CD8-positive, alpha-beta memory T cell (primary cell): ENCODE measurements at places on chromosomes 11 and 22.
A peak's percentile ranks its signal among the peaks of the same experiment; 100 is the strongest.

- no peak for DNase-seq
Observed at GRCh38 chr11:126968915-126969314, 31.7 kb downstream of the KIRREL3 start.

GRCh38 chr11:86245369-86246292, 1.1 kb downstream of the EED start:
- peak; percentile 17 for DNase-seq

GRCh38 chr22:31055635-31056159, 25.4 kb upstream of the SMTN start:
- no peak for DNase-seq

DNA sequence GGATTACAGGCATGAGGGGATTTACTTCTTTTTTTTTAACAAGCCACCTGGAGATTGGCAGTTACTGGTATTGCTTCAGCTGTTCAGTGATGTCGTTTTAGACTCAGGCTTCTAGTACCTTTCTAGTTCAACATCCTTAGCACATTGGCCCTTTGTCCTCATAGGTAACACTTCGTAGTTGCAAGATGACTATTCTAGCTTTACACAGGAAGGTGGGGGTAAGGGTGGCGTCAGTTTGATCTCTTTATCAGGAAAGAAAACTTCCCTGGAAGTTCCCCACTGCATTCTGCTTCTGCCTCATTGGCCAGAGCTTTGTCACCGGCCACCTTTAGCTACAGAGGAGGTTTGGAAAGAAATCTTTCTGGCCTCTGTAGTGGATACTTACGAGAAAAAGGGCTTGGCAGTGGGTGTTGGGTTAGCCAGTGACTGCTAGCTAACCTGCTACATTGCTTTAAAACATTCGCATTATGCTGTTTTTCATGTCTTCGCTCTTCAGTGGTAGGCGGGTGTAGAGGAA, 40.7 kb downstream of the SFI1 start:
- DNase-seq, result no peak

DNA sequence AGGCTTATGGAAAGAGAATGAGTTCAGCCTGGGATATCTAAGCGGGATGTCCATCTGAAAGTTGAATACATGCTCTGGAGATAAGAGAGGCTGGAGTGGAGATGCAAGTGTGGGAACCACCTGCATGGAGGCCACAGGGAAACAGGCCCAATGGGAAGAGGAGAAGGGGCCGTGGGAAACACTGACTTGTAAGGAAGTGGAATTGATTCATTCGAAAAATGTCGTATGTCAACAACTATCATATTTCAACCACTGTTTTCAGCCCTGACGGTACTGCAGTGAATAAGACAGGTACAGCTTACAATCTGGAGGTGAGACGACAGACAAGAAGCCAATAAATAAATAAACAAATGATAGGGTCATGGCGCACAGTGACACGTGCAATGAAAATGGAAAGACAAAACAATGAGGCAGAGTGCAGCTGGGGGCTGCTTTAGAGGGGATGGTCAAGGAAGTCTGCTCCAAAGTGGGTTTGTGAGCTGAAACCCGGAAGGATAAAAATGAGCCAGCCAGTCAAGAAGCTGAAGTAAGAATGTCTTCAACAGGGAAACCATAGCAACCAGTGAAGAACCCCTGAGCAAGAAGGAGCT, 35.9 kb downstream of the EFCAB6 start:
- no peak for DNase-seq

- DNase-seq, result no peak
Observed at GRCh38 chr11:115459563-115459962, 44.7 kb downstream of the CADM1 start.

DNA sequence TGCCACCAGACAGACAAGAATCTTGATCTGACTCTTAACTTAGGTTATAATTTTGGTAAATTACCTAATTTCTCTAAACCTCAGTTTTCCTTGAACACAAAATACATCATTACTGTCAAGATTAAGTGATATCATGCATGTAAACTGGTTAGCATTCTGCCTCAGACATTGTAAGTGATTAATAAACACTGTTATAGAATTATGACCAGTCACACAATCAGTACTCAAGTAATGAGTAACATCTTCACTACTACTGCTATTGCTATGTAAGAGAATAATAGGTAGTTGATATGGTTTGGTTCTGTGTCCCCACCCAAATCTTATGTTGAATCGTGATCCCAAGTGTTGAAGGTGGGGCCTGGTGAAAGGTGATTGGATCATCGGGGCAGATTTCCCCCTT, 218.9 kb downstream of the SBF2 start:
- no peak for DNase-seq

GRCh38 chr11:80084608-80085007, 643.8 kb upstream of the TENM4 start:
- DNase-seq, result no peak

GRCh38 chr22:50221410-50222300, 20.8 kb downstream of the SELENOO start:
- DNase-seq, result no peak

DNA sequence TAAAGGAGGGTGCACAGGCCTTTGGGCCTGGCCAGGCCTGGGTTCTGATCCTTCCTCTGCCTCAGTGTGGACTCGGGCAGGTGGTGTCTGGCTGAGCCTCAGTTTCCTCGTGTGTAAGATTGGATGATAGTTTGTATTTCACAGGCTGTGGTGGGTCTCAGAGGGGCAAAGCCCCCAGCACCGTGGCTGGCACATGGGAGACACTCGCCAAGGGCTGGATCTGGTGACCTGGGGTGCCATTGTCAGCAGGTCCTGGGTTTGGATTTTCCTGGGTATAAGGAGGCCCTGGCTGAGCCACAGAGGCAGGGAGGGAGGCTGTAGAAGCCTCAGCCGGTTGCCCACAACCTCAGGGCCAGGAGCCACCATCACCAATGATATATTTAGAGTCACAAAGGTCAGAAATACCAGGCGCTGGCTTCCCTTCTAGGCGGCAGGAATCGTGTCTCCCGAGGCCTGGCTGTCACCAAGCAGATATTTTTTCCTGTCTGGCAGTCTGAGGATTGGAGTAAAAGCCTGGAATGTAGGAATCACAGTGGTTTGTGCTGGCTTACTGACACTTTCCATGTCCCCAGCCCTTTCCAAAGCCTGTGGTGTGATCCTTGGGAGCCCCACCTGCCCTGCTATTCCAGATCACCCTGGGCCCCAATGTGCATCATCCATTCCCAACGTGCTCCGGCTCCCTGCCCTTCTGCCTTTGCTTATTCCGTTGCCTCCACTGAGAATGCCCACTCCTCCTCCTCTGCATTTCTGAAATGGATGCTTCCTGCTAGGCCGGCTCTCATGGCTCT, 15.6 kb downstream of the KCNC1 start:
- no peak for DNase-seq

GRCh38 chr22:39283322-39284141, 35.9 kb downstream of the RPL3 start:
- DNase-seq, result no peak

GRCh38 chr11:2796091-2796490, 89.5 kb downstream of the CDKN1C start:
- no peak for DNase-seq

DNA sequence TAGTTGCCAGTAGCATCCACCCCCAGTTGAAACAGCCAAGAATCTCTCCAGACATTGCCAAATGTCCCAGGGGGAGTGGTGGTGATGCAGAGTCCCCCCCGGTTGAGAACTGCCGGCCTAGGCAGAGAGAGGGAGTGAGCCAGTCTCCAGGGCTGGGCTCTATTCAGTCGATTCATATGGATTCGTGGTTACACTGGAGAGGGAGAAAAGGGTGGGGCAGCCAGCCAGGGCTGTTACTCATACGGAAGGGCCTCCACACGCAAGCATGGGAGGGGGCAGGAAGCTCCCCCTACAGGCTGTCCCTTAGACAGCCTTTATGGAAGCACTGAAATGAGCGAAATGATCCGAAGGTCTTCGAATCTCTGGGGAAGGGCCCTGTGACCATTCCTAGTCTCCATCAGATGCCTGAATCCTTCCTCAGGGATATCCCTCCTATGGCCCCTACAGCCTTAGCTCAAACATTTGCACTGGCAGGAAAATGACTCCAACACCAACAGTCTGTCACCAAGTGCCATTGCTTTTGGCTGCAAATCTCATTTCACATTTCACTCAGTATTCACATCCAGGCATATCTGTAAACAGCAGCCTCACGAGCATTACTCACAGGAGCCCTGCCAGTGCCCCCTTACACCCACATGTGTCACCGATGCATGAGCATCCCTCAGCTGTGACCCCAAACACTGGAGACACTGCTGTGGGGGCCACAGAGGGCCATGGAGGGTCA, 18.4 kb upstream of the TLCD5 start:
- DNase-seq, result no peak

- no peak for DNase-seq
Observed at GRCh38 chr11:19777377-19778102, 64.9 kb downstream of the NAV2 start.

GRCh38 chr11:82004537-82005213, 729.0 kb downstream of the FAM181B start:
- no peak for DNase-seq

GRCh38 chr22:40007853-40008710, 13.3 kb downstream of the FAM83F start:
- no peak for DNase-seq

DNA sequence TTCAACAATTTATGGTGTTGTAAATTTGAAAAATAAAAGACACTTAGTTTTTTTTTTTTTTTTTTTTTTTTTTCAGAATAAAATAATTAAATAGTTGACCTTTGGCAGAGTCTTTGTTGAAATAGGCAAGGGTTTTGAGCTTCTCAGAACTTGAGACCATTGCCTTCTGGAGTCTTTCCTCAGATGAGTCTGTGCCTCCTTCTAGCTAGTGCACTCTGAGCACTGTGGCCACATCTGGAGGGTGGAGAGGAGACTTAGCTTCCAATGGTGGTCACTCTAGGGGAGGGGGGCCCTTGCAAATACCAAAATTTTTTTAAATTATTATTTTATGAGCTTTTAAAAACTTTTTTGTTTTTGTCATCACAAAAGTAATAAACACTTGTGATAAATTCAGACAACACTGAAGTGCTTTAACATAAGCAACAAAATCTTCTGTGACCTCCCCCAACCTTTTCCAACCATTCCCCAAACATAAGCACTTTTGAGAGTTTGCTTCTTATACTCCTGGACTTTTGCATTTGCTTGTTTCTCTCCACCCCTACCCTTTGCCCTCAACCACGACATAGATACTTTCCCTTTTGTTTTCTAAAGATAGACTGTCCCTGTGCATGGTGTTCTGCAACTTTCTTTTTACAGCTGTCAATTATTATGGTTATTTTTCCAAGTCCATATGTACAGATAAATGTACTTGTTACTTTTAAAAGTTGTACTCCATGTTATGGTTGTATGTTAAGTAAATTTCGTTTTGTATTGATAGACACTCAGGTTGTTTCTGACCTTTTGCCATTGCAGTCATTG, 41.1 kb downstream of the BMAL1 start:
- DNase-seq, result no peak

DNA sequence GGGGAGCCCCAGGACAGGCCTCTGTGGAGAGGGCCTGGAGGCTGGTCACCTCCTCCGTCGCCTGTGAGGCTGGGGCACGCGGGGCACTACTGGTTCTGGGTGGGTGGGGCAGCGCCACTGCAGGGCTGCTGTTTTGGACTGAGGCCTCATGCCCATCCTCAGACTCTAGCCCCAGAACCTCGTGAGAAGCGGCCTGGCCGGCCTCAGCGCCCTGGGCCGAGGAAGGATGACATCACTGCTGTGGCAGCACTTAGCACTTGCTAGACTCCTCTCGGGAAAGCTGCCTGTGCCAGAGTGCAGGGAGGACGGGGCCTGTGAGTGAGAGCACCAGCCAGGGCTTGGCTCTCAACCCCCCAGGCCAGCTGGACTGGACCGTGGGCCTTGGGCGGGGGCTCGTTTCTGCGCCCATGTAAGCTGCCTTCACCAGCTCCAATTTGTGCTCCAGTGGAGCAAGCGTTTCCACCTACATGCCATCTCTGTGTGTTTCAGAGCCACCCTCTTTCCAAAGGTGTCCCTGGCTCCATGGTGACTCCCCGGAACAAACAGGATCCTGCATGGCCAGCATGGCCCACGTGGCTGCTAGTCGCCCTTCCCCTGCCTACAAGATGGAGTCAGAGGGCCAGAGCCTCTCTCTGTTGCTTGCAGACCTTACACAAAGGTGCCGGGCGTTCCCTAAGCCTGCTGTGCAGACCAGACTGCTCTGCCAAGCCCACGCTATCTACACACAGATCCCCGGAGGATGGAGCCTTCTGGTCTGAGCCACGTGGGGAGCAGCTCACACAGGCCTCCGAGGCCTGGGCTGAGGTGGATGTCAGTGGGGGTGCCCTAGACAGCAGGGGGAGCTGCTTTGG, 102.9 kb downstream of the CTTN start:
- DNase-seq, result no peak

DNA sequence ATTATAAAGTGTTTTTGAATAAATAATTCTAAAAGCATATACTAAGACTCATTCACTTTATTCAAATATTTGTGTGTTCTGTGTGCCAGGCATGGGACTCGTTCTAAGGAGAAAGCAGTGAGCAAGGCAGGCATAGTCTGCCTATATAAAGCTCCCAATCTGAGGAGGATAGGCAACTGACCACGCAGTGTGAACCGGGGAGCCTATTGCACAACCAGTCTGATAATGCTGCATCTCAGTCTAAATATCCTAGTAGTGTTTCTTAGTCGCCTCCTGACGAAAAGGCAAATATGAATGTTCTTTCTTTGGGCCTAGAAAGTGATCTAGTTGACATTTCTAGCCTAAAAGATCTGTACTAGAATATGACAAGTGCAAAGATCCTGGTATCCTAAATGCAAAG, 98.3 kb downstream of the C11orf65 start:
- no peak for DNase-seq

DNA sequence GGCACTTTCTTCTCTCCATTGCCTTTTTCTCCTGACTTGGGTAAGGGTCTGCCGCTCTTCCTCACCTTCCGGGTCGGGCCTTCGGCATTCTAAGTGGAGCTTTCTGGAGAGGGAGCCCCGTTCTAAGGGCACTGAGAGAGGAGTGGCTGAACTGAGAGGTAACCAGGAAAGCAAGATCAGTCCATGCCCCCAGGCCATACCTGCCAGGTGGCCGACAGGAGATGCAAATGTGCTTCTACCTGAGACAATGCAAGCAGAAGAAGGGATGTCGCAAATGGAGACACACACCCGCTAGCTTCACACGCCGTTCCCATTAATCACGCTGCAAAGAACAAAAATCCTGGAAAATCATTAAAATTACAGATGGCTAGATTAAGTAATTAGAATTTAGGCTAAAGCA, 156.4 kb upstream of the TBCEL start:
- DNase-seq, result no peak
